NCI-H2081 treated with DMSO at 0.1 percent for 48 hours (cell line): ENCODE measurements at places on chromosomes 4 and X.

- DNase-seq = no peak
Observed at GRCh38 chrX:74523224-74523623, 91.2 kb downstream of the RLIM start.

DNA sequence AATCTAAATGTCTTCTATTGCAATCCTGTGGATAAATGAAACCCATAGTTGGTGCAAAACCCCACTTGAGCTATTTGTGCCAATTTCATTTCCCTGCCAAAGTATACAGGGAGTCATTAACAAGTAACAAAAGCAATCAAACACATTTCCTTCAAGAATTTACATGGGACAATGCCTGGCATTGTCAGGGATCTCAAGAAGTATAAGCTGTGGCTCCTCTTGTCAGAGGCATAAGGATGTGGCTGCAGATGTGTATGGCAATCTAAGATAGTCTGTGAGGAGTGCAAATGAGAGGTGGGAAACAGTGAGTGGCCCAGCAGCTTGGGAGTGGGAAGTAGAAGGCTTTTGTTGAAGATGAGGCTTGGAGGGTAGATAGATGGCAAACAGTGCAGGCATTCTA is 58.0 kb upstream of the SCML1 start:
- no peak for DNase-seq

- DNase-seq = no peak
Observed at GRCh38 chrX:153491351-153491914, 3.3 kb upstream of the BGN start.

DNA sequence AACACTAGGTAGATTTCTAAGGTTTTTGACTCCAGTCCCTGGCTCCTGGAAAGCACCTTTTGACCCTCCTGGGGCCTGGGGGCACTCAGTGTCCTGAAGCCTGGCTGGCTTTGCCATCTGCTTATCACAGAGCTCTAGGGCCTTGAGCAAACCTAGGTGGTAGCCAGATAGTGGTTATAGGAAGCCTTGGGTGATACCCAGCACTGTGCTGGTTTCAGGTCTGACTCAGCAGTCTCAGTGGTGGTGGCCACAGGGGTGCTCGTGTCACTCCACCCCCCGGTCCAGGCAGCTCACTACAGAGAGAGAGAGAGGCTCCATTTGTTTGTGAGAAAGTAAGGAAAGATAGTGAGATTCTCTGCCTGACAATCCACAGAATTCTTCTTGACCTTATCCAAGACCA is 195.8 kb upstream of the ZFP42 start:
- DNase-seq = no peak

DNA sequence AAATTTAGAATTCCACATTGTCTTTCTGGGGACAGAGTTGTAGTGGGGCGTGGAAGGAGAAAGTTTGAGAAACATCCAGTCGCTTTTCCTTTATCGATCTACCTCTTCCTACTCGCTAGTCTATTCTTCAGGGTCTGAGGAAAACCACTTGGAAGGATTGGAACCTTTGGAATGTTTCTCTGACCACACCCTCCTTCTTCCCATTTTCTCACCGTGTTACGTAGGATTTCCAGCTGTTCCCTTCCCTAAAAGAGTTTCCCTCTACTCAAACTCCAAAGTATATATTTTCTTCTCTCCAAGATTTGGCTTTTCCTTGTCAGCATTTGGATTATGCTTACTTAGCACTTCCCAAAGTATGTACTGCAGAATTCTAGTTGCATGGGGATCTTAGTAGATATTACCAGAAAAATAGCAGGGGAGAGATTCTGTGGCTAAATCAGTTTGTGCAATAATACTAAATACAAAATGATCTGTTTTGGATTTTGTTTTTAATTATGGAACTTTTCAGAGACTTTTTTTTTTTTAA is 4.9 kb downstream of the ENPEP start:
- DNase-seq = no peak

- no peak for DNase-seq
Observed at GRCh38 chr4:30553706-30554105, 166.5 kb upstream of the PCDH7 start.

DNA sequence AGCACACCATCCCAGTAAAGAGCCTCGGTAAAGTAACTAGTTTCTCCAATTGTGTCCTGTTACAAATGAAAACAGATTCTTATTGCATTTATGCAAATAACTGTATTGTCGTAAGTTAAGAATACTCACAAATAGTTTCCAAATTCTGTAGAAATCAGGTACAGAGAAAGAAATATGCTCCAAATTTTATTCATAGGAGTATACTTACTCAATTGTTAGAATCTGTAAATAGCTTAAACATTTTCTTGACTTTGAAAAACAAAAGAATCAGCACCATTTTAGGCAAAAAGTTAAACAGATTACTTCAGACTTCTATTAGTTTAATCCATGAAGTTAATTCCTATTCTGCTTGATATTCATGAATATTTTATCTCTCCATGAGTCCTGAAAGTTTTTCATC is 10.7 kb downstream of the CNGA1 start:
- DNase-seq = no peak

- no peak for DNase-seq
Observed at GRCh38 chrX:7775987-7776386, 67.0 kb upstream of the VCX start.

GRCh38 chr4:158805635-158806471 is 37.0 kb downstream of the FNIP2 start:
- no peak for DNase-seq

GRCh38 chr4:156774422-156774821 is 197.2 kb downstream of the PDGFC start:
- no peak for DNase-seq

GRCh38 chrX:12139934-12140611 is 1.8 kb downstream of the FRMPD4 start:
- no peak for DNase-seq

- DNase-seq = no peak
Observed at GRCh38 chr4:183636923-183637322, 22.1 kb downstream of the RWDD4 start.

- no peak for DNase-seq
Observed at GRCh38 chrX:14013054-14013453, 16.6 kb downstream of the GEMIN8 start.

GRCh38 chr4:10180603-10180926 is 64.0 kb upstream of the WDR1 start:
- no peak for DNase-seq

DNA sequence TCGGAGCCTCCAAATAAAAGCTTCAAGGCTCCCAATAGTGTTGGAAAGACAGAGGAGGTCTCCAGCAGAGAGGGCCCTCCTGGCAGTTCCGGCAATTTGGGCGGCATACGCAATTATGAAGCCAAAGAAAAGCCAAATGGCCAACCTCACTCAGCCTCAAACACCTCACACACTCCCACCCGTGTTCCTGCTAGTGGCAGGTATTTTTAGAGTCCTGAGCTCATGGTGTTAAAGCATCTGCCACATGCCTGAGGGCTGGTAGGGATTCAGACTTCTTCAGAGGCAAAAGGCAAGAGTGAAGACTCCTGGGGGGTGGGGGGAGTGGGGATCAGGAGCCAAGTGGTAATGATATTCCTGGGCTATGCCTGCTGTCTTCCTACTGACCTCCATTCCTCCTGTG is 7.4 kb downstream of the RAB33A start:
- no peak for DNase-seq

- no peak for DNase-seq
Observed at GRCh38 chrX:44596277-44596676, 53.6 kb upstream of the FUNDC1 start.

DNA sequence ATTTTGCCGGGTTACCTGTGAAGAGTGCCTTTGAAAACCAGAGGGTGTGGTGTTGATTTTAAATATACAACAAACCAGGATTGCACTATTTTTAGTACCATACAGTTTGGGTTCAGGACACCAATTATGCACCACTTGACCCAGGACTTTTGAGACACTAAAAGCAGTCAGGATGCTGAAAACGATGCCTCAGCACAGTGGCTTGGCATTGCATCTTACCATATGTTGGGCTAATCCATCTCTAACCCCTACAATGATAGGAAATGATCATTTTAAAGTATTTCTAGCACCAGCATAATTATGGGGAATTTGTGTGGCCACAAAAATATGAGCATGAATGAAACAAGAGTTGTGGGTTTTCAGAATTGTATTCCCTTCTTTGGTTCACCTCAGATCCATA is 4.1 kb downstream of the IBSP start:
- no peak for DNase-seq

DNA sequence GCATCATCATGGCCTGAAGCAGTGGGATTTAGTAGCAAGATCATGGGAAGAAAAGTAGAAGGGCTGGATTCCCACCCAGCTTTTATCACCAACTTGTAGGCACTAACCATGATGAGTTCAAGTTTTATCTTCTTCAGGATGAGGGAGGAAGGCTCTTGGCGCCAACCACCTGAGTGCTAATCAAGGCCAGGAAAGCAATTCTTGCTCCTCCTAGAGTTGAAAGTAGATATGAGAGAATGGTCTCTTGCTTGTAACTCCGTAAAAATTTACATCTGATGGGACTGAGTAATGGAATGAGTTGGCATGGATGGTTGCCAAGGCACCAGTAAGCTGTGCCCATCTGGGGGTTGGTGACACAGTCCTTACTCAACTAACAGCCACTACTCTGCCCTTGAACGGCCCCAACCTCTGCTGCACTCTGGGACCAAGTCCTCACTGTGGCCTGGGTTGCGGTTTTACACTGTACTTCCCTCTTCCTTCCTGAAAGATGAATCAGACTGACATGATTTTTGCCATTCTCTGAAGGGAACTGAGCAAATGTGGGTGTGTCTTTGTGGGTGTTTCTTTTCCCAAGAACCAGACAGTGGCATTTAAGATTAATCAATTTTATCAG is 39.4 kb upstream of the NDP start:
- no peak for DNase-seq

DNA sequence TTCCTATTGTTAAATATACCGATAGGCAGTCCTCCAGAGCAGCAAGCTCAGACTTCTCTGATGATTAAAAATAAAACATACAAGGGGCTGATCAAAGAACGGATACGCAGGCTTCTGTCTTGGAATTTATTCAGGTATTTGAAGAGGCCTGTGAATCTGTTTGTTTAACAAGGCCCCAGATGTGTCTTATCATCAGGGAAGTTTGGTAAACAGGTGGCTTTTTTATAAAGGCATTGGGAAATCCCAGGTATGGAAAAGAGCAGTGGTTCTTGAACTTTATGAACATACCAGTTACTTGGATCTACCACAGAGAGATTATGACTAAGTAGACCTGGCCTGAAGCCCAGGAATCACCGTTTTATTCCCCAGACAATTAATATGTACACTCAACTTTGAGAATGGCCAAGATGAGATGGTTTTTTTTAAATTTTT is 47.9 kb downstream of the SOWAHB start:
- DNase-seq = no peak

DNA sequence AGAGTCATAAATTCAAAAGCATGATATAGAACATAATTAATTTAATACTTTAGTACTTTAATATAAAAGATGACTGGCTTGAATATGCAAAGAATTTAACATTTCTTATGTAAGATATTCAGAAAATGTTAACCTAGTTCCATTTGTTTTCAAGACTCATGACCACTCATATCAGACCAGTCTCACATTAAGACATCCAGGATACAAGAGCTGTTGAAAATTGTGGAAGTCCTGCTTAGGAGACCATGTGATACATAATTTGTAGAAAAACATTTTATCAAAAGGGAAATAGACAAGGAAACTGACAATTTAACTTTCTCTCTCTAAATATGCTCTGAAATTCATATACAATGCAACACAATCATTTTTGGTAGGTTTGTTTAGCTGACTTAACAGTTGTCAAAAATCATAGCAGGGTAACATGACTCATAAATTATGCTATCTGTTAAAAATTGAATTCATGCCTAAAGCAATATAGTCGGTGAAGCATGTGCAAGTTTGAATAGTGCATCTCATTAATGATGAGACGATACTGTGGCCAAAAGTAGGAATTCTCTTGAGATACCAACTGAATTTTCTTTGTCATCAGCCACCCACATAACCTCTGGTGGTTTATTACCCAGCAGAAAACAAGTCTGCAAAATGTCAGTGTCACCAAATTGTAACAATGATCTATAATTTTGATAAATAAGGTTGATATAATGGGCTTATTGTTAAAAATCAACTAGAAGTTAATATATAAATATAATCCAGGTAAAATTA is 211.4 kb downstream of the GASK1B start:
- no peak for DNase-seq

DNA sequence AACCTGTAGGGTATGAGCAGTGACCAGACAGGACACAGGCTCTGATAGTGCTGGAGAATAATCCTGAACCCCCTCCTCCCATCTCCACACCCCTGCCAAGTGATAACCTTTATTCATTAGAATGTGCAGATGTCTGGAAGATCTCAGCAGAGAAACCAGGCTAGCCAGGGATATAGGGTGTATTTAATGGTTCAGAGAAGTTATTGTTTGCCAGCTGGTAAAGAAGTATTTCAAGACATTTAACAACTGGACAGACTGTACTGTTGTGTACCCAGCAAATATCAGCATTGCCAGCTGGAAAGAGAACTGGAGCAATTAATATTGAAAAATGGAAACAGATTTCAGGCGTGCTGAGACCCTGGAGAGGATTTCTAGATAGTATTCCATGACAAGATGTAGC is 94.5 kb downstream of the RASGEF1B start:
- DNase-seq = no peak

GRCh38 chr4:23999714-24000469 is 110.0 kb upstream of the PPARGC1A start:
- DNase-seq = no peak

GRCh38 chr4:3202836-3203820 is 45.8 kb upstream of the MSANTD1 start:
- DNase-seq = no peak

GRCh38 chr4:34148322-34148908 is 2095.9 kb downstream of the ARAP2 start:
- no peak for DNase-seq

GRCh38 chr4:76948443-76949275 is 893 bp upstream of the SEPTIN11 start:
- DNase-seq = no peak

DNA sequence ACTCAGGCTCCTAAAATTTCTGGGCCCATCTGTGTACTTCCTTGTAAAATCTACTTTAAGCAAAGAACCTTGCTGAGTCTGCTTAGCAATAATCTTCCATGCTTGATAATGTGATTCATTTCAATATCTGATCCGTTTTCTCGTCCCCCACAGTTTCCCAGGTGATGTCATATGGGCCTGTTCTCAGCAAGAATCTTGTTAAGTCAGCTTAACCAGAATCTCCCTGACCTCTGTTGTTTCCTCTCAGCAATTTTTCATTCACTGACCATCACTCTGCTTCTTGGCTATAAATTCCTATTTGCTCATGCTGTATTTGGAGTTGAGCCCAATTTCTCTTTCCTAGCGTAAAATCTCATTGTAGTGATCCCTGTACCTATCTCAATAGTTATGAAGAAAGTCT is 13.9 kb downstream of the CSN2 start:
- no peak for DNase-seq

- DNase-seq = no peak
Observed at GRCh38 chrX:142891046-142891445, 134.7 kb upstream of the SPANXN4 start.
